NCI-H748 treated with DMSO at 0.1 percent for 48 hours (cell line): ENCODE measurements at places on chromosomes 3 and 15.

- DNase-seq = no peak
Measured at GRCh38 chr3:66153481-66154443, 67.0 kb upstream of the SLC25A26 start.

- no peak for DNase-seq
Measured at GRCh38 chr3:71591101-71591500, 7.6 kb upstream of the FOXP1 start.

- DNase-seq = no peak
Measured at GRCh38 chr3:124532071-124532470, 198.2 kb upstream of the UMPS start.

DNA sequence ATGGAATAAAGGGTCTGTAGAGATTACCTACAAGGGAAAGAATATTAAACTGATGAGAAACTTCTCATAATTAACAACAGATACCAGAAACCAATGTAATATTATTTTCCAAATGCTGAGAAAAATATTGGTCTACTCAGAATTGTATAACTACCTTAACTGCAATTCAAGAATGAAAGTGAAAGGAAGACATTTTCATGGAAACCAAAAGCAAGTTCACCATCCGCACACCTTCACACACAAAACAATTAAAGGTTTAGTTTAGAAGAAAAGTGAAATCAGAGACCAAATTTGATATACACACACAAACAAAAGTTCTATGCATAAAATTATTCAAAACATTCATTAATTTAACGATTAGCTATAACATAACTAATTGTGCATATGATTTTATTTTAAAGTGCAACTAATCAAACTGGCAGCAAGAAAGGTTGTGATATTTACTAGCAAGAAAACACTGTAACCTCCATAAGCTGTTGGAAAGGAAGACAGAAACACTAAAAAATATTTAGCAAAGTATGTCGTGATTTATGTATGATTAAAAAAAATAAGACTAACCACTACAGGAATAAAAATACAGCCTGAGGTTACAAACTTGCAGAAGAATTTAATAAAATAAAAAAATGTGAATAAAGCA, 395.5 kb downstream of the FGF12 start:
- DNase-seq = no peak

DNA sequence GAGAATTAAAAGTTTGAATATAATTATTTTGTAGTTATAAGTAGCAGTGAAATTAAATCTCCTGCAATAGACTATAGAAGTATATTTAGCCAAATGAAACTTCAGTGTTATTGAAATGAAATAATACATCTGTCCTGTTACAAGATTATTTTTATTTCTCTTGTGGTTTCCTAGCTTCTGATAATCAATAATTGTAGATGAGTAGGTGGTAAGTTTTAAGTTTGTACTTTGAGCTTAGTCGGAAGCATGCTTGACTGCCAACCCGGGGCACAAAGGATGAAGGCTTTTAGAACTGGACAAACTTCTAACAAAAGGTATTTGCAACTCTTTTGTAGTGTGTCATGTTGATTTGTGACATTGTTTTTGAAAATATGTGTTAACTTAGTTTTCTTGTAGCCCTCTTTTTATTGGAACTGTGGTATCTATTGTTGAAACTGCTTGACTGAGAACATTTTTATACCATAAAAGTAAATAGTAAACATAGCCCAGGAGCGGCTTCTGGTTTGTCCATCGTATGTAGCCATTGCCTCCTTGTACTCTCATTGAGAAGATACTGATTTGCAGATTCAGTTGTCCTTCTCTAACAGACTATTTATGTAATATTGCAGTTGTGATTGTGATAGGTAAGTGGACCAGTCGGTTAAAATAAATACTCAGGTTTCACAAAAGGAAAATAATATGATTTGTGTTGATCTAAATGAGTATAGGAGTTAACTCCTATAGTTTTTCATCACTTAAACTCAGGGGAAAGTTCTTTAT, 2.9 kb downstream of the CTNNB1 start:
- no peak for DNase-seq

GRCh38 chr15:33021806-33022389, 172.6 kb downstream of the FMN1 start:
- peak; percentile 26 for DNase-seq

- DNase-seq = peak; percentile 5
Measured at GRCh38 chr3:158458464-158458863, 112.5 kb upstream of the MLF1 start.

DNA sequence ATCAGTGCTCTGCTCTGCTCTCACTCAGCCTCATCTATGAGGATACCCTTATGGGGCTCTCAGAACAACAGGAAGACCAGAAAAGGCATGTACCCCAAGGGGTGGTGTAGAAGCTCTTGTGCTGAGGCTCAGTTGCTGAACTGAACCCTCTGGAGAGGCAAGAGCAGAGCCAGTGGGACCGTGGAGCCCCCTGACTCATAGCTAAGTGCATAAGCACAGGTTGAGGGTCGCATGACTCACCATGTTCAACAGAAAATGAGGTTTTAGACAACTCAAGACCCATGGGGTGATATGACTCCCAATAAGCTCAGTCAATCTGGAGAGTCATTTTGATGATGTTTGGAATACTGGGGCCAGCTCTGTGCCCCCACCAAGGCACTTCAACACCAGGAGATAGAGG, 37.3 kb downstream of the CRYGS start:
- no peak for DNase-seq

DNA sequence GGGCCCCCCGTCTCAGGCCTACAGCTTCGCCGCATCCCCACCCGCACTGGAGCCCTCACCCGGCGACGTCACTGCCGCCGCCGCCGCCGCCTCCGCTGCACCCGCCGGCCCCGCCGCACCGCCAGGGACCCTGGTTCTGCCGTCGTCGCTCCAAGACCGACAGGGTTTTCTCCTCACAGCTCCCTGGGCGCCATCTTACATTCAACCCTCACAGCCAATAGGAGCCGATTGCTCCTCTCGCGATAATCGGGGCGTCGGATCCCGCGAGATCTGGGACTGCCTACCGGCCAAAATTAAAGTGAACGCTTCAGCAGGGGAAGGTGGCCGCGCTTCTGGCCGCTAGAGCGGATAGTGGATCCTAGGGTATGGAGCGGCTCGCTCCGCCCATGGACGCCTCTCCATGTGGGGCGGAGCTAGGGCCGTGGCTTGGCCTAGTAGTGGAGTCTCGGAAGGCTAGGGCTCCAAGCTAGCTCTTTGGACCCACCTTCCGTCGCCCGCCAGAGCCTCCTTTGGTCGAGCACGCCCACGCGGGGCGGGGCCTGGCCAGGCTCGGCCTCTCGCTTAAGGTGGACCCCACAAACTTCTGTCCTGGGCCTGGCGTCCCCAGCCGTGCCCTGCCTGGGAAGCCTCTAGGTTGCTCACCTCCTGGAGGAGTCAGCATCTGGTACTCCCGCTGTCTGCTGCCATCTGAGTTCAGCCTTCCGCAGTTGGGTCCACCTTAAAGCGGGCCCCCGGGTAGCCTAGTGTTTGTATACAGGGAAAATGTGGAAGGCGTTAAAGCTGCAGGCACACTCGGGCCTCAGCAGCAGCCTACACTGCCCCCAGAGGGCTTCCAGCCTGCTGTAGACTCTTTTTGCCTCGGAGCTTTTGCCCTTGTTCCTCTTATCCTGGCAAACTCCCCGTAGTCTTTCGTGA, at the start of gene QRICH1:
Gene QRICH1 (minus strand): TSS at position 219 of the 915 bp plus-strand sequence. CDS start 17,054 bp downstream, outside the sequence.
- peak; percentile 91 for DNase-seq

DNA sequence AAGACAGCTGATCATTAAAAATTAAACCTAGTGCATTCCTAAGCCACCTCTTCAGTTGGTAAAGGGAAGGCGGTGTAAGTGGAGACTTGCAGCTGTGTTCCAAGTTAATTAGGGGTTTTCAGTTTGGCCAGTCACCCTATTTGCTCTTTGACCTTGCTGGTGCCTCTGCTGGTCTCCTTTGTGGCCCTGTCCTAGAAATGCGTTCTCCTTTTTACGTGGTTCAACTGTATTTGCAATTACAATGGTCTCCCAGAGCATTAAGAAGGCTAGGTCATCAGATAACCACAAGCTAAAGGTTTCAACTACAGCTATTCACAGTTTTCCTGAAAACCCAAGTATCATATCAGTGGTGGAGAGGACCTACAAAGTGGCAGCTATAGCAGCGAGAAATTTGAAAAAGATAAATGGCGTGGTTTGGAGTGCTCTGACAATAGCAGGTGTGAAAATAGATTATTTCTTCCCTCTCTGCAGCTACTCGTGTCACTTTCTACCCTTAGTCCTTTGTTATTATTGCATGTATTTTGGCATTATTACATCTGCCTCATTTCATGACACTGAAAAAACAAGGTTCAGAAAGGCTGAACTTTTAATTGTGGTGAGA, 203.5 kb upstream of the TBC1D5 start:
- no peak for DNase-seq

- DNase-seq = no peak
Measured at GRCh38 chr15:66600240-66600627, 34.4 kb upstream of the LCTL start.

- DNase-seq = no peak
Measured at GRCh38 chr3:40663280-40663679, 138.5 kb downstream of the ZNF621 start.

DNA sequence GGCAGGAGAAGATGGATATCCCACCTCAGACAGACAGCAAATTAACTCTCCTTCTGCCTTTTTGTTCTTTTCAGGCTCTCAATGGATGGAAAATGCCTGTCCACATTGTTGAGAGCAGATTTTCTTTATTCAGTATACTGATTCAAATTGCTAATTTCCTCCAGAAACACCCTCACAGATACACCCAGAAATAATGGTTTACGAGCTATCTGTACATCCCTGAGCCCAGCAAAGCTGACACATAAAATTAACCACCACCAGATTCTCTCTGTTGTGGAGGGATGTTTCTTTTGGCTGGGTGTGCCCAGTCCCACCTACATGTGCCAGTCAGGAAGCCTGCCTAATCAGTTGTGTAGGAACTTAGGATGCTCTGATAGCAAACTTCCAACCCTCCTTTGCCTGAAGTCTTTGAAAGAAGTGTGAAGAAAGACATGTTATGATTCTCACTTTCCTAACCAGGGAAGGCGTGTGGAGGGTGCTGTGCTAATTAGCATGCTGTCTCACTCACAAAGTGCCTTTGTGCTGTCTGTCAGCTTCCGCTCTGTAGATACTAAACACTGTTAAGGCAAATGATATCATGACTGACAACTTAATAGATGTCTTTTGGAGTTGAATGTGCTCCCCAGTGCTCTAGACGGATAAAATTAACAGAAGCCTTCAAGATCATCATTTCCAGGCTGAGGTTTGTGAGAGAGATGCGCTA, 208.5 kb downstream of the CLSTN2 start:
- DNase-seq = no peak

DNA sequence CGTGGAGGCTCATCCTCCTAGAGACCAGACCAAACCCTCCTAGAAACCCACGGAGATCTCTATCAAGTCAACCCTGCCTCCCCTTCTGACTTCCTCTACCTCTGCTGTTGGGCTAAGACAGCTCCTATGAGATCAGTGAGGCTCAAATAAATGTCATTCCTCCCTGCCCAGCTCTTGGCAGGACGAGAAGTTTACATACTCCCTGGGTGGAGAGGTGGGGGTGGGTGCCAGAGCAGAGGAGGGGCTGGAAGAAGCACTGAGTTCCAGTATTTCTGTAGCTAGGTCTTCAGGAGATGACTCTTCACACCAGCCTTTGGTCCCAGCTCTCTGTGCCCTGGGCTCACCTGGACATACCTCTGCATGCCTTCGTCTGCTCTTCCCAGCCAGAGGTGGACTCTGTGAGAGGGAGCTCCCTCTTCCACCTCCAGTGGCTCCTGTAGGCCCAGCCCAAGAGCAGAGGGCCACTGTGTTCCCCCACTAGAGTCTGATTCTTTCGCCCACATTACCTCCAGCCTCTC, 42.4 kb upstream of the TLE3 start:
- no peak for DNase-seq

DNA sequence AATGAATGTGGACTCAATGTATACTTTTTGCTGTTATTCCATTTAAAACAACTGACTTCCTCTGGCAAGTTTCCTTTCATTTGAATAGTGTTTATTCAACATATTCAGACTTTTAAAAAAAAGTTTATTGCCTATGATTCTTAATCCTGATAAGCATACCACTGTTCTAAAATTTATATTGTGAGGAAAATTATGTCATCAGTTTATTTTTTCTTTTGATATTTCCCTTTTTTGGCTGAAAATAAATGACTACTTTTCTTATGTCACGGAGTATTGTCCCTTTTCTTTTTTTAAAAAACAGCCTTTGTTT, 109.5 kb downstream of the CDIN1 start:
- no peak for DNase-seq

GRCh38 chr3:147940405-147941193, 531.4 kb downstream of the ZIC1 start:
- DNase-seq = no peak

GRCh38 chr15:78092261-78093041, at the start of gene SH2D7:
Gene SH2D7 (plus strand): TSS chr15:78092561. CDS start chr15:78092585, 24 bp downstream.
- no peak for DNase-seq

GRCh38 chr3:133074977-133075376, 36.8 kb downstream of the TMEM108 start:
- DNase-seq = no peak

DNA sequence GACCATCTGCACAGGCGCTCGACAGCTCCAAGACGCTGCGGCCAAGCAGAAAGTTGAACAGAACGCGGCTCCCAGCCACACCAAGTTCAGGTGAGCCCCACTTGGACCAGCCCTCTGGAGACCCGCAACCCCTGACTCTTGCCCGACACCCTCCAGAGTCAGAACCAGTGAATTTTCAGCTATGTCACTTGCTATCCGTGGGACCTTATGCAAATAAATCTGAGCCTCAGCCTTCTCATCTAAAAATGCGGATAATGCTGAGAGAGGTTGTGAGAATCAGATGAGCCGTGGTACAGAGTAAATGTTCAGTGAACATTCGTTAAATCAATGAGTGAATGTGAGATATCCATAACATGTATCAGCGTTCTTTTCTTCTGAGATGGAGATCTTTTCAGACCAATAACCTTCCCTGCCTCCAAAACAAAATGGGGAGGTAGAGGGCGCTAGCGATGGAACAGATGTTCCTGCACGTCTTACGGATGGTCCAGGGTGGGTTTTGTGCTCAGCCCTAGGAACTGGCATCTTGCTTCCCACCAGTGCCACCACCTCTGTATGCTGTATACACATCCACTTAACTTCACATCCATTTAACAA, 524 bp downstream of the MRPS11 start:
- DNase-seq = peak; percentile 11

GRCh38 chr3:61162965-61163364, 88.3 kb downstream of the FHIT start:
- DNase-seq = no peak

DNA sequence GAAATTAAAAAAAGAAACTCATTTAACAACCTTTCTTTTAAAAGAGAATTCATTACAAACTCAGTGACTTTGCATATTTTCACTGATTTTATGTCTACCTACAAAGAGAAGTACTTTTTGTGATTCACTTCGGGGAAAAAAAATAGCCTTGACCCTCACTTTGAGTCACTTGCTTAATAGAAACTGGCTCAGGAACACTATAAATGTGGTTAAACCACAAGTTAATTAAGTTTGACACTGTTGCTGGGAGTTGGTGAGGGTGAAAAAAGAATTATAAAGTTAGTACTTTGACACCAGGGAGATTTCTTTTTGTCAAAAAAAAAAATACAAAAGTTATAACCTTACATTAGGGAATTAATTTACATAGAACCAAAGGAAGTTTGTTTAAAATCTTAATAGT, 810.9 kb downstream of the NR2F2 start:
- no peak for DNase-seq

GRCh38 chr3:69463531-69463930, 77.6 kb upstream of the FRMD4B start:
- DNase-seq = no peak

- no peak for DNase-seq
Measured at GRCh38 chr3:195546130-195546560, 3.0 kb upstream of the PPP1R2 start.

- no peak for DNase-seq
Measured at GRCh38 chr3:31896648-31897433, 84.2 kb downstream of the OSBPL10 start.
